ENCODE measurements at places on chromosomes 16 and 17.

DNA sequence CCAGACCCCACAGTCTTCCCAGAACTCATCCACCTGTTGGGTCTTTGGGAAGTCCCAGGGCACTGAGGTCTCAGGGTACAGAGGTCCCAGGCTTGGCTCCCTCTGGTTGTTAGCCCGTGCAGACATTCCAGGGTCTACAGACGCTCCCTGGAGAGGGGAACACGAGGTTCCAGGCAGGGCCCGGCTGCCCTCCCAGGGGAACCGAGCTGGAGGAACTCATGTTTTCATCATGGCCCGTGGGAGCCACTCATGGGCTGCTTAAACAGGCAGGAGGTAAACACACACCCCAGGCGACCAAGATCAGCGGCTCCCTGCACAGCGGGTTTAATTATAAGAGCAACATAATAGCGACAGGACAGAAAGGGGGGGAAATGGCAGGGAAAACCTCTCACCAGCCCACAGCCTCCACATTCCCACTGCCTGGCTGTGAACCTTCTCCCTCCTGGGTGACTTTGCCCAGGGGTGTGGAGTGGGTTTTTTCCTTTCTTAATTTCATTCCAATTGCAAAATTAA is 36.5 kb downstream of the TRARG1 start:
- DNase-seq, result no peak

DNA sequence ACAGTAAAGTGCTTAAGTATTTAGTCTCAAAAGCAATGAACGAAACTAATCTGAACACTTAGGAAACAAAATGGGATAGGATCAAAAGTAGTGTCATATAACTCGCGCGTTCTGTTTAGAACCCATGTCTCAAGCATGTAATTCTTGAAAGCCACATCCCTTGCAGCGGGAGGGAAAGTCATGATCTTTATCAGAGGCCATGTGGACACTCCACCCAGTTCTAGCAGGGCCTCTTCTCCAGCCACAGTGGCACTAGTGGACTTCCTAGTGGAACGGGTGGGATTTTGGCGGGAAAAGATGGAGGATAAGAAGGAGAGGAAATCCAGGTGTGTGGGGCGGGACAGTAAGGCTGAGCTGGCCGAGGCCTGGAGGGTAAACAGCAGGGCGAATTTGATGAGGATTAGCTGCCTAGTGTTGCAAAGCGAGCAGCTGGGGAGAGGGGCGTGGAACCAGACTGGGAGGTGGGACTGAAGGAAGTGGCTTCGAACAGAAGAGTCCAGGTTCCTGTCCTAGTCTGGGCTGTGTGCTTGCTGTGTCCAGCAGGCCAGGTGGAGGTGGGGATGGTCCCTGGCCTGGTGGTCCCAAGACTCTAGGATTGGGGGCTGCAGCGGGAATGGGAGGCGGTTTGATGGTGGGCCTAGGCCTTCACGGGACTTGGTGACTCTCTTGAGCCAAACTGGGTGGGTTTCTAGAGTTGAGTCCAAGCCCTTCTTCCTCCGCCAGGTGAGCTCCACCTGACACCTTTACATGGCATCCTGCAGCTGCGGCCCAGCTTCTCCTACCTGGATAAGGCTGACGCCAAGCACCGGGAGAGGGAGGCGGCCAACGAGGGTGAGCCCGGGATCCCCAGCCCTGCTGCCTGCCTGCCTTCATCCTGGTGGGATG is 15.9 kb downstream of the POLR3E start:
- DNase-seq, result no peak

GRCh38 chr17:36464765-36465088 is 21.8 kb upstream of the ZNHIT3 start:
- DNase-seq, result peak; percentile 15

DNA sequence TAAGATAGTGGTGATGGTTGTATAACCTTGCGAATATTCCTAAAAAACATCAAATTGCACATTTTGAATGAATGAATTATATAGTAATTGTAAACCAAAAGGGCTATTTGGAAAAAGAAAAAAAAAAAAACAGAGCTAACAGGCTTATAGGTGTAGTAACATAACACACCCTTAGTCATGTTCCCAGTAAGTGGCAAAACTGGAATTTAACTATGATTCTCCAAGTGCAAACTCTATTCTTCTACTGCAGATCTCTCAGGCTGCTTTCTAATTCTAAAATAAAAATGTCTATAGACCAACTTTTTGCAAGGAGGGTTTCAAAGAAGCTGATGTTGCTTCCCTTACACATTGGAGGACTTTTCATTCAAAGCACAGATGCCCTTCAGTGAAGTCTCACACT is 293.2 kb upstream of the MON1B start:
- DNase-seq, result no peak

GRCh38 chr16:9449597-9449996 is 358.2 kb downstream of the HAPSTR1 start:
- no peak for DNase-seq

GRCh38 chr17:11216976-11217375 is 24.0 kb upstream of the SHISA6 start:
- DNase-seq, result no peak

DNA sequence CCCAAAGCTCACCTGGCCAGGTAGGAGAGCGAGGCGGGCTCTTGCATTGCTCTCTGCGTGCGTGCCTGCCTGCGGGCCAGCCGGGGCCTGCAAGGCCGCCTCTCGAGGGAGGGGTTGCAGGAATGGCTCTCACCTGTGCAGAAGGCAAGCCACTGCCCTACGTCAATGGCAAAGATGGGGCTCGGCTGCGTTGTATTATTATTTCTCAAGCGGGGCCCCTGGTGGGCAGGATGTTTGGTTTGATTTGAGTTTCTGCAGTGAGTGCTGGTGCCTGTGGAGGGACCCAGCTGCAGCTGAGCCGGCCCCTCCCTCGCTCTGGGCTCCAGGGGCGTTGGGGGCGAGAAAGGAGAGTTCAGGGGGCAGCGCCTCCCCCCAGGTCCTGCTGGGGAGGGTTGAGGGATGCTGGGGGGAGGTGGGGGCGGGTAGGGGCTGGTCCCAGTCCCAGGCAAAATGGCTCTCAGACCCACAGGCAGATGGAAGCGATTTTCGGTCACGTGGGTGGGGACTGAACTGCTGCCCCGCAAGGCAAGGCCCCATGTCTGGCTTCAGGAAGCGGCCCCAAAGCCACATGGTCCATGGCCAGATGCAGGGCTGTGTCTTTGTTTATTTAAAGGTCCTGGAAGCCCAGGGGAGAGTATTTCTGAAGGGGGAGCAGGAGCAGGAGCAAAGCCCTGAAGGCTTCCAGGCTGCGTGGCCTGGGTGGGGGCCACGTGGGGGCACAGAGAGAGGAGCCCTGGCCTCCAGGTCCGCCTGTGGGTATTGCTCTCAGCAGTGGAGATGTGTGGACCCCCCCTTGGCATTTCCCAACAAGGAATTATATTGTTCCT is 338.8 kb downstream of the SEC14L1 start:
- peak; percentile 62 for DNase-seq
